Urinary bladder (tissue), 4 donors: ENCODE measurements at places on chromosomes 5 and 9.

- no peak for DNase-seq
These were observed 57.1 kb downstream of the TBCA start for GRCh38 chr5:77718934-77719610.

DNA sequence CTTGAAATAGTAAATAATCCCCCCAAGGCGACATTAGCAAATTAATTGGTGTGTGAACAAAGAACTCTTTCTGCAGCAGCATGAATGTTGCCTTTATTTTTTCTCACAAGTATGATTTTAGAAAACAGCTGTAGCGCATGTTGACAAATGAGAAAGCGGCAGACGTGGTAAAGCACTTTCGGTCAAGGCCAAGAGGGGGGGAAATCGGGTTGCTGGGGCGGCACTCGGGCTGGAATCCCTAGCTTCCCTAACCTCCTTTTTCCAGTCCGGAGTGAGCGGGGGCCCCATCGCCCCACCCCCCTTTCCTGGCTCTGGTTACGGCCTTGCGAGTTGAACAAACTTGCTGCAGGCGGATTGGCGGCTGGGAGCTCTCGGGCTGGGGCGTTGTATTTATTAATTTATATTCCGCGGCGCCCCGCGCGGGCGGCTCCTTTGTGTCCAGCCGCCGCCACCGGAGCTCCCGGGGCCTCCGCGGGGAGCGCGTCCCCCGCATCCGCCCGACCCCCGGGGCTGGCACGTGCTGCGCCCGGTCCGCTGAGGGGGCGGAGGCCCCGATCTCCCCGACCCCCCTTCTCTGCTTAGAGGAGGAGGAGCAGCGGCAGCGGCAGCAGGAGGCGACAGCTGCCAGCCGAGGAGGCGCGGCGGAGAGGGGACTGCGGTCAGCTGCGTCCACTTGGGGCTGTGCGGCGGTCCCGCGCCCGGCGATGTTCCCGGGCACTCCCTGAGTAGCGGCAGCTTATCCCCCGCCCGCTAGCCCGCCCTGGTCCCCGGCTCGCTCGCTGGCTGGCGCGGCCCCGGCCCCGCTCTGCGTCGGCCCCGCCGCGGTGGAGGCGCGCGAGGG is at the start of gene RHOBTB3:
TSS of gene RHOBTB3 (plus strand) at position 607 of the 841 bp plus-strand sequence. CDS start 347 bp downstream, outside the sequence.
- DNase-seq: peak; percentile 88

GRCh38 chr5:41641621-41642020 is 131.2 kb upstream of the PLCXD3 start:
- no peak for DNase-seq

GRCh38 chr9:78713614-78714405 is 416.9 kb downstream of the PSAT1 start:
- no peak for DNase-seq

DNA sequence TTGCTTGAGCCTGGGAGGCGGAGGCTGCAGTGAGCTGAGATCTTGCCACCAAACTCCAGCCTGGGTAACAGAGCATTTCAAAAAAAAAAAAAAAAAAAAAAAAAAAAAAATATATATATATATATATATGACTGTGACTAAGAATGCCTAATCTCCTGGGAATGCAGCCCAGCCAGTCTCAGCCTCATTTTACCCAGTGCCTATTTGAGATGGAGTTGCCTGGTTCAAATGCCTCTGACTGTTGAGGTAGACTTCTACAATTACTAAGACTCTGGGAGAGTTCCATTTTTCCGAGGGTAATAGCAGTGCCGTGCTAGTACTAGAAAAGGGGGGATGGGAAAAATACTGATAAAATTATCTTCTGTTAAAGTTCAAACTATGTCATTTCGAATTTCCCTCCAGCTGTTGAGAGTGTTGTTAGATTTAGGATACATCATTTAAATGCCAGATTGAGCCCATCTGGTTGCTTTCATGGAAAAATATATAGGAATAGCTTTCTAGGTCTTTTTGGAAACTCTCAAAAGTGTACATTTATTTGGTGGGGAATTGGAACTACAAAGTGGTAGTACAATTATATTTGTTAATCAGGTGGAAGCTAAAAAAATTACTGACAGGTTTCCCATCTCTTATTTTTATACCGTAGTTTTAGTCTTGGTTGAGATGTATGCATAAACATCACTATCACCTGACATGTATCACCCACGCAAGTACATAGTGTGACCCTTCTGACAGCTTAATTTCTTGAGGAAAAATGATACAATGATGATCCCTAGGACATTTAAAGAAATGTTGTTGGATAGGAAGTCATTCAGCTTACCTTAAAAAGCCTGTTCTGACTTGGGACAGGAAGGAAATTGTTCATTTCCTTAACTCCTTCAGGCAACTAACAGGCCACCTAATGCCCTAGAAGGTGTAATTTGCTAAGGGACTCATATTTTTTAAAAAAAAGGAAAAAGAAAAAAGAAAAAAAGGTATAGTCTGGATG is 214.9 kb downstream of the ADAMTSL1 start:
- DNase-seq: no peak

GRCh38 chr9:24036459-24036858 is 210.4 kb upstream of the ELAVL2 start:
- DNase-seq: no peak

GRCh38 chr5:41065691-41066335 is 5.3 kb downstream of the MROH2B start:
- no peak for DNase-seq

DNA sequence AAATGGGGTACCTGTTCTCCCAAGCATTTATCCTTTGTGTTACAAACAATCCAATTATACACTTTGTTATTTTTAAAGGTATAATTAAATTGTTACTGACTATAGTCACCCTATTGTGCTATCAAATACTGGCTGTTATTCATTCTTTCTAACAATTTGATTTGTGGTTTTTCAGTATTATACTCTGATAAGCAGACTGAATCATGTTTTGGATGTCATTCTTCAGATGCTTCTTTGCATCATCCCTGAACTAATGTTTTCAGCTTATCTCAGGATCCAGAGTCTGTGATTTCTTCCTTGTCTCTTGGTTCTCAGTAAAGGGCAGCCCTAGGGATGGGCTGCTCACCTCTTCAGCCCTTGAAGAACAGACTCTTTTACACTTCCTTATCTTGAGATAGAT is 177.8 kb upstream of the SGCD start:
- DNase-seq: no peak

DNA sequence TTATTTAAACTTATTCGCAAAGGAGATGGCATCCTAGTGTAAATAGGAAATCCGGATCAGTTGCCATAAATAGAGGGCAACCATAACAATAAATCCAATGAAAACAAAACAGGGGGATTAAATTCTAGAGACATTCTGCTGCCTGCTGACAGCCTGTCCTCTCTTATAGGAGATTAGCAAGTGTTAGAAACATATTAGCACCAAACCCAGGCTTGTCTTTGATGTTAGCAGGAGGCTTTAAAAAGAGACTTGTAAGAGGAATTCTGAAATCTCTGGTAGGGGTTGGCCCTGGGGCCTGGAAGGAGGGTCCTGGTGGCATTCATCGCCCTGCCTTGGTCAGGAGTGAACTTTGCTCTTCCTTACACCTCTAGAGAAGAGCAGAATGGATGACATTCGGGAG is 21.6 kb downstream of the NDST1 start:
- DNase-seq: no peak

DNA sequence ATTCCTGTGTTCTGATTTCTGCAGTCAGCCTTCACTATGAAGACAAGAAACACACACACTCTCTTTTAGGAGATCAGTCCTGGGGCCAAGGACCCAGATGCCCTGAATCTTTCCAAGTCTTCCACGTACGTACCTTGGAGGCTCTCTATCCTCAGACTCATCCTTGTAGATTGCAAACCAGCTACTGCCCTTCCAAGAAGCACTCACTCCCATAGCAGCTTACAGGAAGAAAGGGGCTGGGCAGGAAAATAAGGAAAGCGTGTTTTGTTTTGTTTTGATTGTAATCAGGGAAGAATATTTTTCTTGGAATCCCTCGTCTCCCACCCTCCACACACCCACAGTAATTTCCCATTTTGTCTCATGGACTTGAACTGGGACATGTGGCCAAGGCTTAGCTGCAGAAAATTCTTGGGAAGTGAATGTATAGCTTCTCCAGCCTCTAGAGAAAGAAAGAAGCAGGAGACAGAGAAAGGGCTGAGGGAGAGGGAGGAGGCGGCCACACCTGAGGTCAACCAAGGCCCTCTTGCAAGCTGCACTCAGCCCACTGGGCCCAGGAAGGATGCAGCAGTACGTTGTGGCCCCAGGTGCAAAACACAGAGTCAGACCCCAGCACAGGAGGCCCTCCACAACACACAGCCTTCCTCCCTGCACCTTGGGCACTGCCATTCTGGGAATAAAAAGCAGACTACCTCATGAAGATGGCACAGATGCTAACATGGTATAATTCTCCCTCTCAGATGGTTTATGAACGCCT is 29.9 kb downstream of the IRX2 start:
- DNase-seq: no peak

GRCh38 chr5:59257488-59258400 is 635.8 kb downstream of the PDE4D start:
- DNase-seq: no peak

DNA sequence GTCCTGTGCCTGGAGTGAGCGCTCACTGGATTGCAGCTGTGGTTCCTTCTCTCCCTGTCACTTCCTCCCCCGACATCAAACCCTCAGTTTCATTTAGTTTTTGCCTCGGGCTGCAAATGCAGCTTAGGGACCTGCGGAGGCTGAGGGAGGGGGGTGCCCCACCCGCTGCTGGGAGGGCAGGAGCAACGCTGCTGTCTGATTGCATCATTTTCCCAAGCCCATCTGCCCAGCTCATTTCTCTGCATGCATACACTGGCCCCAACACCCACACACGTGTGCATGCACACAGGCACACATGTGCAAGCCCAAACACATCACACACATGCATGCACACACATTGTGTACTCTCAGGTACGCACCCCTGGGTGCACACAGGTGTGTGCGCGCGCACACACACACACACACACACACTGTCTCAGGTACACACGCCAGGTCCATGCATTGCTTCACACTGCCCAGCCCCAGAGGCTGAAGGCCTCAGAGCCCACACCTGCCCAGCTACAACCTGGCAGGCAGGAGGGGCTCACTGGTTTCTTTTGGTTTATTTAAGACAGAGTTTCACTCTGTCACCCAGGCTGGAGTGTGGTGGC is 3.4 kb downstream of the ASS1 start:
- DNase-seq: no peak

DNA sequence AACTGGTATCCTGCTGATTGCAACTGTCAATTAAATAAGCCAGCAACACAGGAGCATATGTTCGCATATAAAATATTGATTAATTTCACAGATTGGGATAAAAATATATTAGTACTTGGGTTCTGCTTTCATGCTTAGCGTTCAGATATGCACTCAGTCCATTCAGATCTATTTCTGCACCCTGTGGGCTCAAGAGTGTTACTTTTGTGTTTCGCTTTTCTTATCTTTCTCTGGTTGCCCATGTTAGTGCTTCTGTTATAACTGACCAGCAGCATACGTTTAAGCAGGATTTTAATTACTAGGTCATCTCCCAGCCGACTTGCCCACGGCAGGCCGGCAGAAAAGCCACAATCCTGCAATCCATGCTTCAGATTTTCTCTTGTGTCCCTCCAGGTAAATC is 289.1 kb downstream of the EBF1 start:
- DNase-seq: no peak

DNA sequence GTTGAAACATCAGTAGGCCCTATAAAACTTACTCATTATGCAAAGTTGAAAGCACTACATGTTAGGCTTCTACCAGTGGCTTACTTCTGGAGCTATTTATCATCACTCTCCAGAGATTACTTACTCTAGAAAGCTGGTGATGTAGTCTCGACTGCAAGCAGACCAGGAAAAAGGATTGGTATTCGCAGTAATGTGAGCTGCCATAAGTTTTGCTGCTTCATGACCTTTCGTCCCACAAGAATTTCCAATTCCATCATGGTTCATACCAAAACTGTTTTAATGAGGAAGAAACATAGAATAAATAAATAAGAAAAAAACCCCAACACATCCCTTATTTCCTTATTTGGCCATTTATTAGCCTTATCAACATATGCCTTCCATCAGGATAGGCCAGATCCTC is 181.9 kb downstream of the ADAMTS6 start:
- no peak for DNase-seq

DNA sequence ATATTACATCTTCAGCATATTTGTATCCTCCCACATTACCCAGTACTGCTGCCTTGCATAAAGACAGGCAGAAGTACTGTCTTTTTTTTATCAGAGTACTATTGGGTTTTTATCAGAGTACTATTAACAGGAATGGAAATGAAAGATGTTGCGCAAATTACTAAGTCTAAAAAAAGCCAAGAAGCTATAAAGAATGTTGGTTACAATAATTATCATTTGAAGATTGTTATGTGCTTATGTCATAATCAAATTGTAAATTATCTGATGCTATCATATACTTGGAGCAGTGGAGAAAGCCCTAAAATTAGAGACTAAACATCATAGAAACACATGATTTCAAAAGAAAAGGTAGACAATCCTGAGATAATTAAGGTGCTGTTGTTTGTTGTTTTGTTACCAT is 188.8 kb downstream of the CCDC192 start:
- DNase-seq: no peak

- no peak for DNase-seq
These were observed 10.7 kb upstream of the STK32A start for GRCh38 chr5:147223948-147224791.

DNA sequence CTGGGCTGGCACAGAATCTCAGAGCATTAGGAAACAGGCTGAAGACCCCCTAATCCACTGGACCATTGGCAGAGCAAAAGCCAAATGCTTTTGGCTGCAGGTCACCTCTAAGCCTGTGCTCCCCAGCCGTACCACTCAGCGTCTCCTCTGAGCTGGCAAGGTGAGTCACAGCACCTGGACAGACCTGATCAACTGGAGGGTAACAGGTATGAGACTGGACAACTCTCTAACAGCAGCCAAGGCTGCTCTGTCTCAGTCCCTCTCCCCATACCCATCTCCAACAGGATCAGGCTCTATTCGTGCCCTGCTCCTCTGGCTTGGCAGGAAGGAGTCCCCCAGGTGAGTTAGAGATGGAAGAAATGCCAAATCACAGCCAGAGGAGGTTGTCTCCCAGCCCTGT is 4.7 kb downstream of the GOLGA2 start:
- no peak for DNase-seq

DNA sequence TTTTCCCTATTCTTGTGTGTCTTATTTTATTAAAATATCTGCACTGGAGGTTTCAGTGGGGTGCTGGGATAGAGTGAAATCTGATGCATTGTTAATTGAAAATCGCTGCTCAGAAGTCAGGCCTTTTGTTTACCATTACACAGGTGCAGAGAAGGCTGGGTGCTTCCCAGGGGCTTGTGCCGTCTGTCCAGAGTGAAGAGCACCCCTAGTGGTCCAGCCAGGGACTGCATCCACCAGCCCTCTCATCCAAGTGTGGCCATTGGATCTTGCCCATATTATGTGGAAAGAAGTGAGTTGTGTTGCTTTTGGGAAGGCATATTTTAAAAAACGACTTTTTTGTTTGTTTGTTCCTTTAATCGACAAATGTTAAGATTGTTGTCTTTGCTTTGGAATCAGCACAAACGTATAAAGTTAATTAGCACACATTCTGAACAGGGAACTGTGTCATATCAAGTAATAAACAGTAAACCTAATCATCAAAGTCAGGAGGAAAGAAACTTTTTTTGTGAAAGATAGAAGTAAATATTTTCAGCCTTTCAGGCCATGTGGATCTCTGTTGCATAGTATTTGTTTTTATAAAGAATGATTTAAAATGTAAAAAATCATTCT is 315.6 kb downstream of the MTRR start:
- DNase-seq: no peak

- DNase-seq: no peak
These were observed 142.9 kb downstream of the CDK5RAP2 start for GRCh38 chr9:120436983-120437475.

GRCh38 chr5:166602271-166602670 is 1689.2 kb upstream of the WWC1 start:
- DNase-seq: no peak

GRCh38 chr5:133370904-133371303 is 241.4 kb downstream of the FSTL4 start:
- DNase-seq: no peak
